Lower lobe of right lung (tissue), 2 donors: ENCODE measurements at places on chromosomes 16 and 17. TPM values are rescaled to one million over a fixed set of nuclear protein-coding genes. Genes with fewer than 3 reads are reported as not detected.
A peak's percentile ranks its signal among the peaks of the same experiment; 100 is the strongest.

KAT8 gene
- 79.1 TPM for total RNA-seq

FGF11 gene
- 1.2 TPM for total RNA-seq

HSD11B2 gene
- total RNA-seq = 2.9 TPM

LRRC37A gene
- 3.3 TPM for total RNA-seq

SLC6A2 gene
- not detected for total RNA-seq

ARRB2 gene
- total RNA-seq = 201 TPM

UTS2R gene
- not detected for total RNA-seq

MSRB1 gene
- 35.1 TPM for total RNA-seq

DLX3 gene
- total RNA-seq = 0.38 TPM

MPP3 gene
- 19.2 TPM for total RNA-seq

DNA sequence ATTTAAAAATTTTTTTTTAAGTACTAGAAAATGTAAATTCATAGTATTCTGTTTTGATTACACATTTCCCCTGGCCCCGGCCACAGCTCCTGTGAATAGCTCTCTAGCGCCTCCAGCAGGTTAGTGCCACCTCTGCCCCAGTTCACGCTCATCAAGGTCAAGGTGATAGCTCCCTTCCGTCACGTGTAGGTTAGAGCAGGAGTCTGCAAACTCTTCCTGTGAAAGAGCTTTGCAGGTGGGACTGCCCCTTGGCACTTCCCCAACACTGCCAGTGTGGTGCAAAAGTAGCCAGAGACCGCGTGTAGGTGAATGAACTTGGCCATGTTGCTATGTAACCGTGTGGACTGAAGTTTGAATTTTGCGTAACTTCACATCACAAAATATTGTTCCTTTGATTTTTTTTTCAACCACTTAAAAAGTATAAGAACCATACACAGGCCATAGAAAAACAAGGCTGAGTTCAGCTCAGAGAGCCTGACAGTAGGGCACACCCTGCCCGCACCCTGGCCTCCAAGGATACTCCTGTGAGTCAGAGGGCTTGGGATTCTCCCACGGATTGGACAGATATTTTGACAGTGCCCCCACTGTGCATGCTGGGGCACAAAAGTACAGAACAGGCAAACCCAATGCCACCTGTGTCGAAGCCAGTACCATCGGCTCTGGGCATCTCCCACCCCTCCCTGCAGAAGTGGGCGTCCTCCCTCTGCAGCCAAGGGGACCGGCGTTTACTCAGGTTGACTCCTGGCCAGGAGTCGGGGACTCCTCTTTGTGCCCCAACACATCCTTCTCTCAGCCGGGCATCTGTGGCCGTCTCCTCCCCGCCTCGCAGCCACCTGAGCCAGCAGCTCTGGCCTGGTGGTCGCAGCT, 92.0 kb upstream of the CHMP6 start:
- peaks cover 18% of the 10 kb centered on the region for H3K36me3 ChIP-seq
- no peaks in the 10 kb centered on the region for H3K27me3 ChIP-seq
- DNase-seq = peak; percentile 69
- H3K27ac ChIP-seq = peak overlapping the region; percentile 56
- H3K4me3 ChIP-seq = no peak overlapping the region

DNA sequence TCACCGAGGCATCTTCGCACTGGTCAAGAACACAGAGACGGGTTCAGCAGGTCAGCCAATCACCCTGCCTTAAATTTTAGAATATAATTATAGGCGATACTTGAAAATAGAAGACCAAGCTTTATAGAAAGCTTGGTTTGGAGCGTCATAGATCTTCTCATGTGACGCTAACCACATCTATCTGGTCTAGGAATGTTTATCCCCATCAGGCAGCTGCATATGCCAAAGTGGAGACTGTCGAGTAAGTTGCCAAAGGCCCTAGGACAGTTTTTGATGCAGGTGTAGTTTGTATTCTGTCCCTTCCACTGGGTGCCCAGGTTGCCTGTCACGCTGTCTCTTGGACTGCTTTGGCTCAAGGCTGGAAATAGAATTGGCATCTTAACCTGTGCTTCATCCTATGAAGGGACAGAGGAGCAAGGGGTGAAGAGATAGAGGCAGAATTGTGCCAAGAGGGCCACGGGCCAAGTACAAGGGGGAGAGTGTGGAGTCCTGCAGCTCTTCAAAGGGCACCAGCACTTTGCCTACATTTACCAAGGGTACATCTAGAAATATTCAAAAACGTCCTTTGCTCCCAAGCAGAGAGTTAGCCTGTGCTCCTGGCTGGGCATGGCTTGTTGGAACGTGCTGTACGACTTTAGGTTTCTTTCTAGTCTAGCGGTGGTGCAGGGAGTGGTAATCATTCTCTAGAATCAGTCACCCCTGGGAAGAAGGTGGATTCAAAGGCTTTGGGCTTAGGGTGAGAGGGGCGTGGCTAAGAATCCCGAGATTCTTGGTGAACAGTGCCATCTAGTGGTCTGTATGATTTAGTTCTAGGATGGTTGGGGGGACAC, 5.3 kb upstream of the WIPI1 start:
- H3K27ac ChIP-seq = no peak overlapping the region

GRCh38 chr16:3745751-3746355, 28.5 kb upstream of the TRAP1 start:
- no peaks in the 10 kb centered on the region for H3K4me1 ChIP-seq
- H3K36me3 ChIP-seq = peaks cover 98% of the 10 kb centered on the region
- DNase-seq = no peak
- H3K4me3 ChIP-seq = no peak overlapping the region
- H3K27ac ChIP-seq = no peak overlapping the region
- no peaks in the 10 kb centered on the region for H3K27me3 ChIP-seq

- H3K27me3 ChIP-seq = peaks cover 62% of the 10 kb centered on the region
- peak overlapping the region; percentile 68 for H3K4me3 ChIP-seq
- H3K4me1 ChIP-seq = peaks cover 37% of the 10 kb centered on the region
- H3K27ac ChIP-seq = peak overlapping the region; percentile 56
- no peaks in the 10 kb centered on the region for H3K36me3 ChIP-seq
- peak; percentile 61 for DNase-seq
These were observed 333 bp upstream of the NOG start for GRCh38 chr17:56593086-56593645.

GRCh38 chr16:85202631-85203461, 90.6 kb upstream of the CIBAR2 start:
- H3K4me3 ChIP-seq = no peak overlapping the region
- H3K36me3 ChIP-seq = no peaks in the 10 kb centered on the region
- peaks cover 5% of the 10 kb centered on the region for H3K27me3 ChIP-seq
- peaks cover 31% of the 10 kb centered on the region for H3K4me1 ChIP-seq

GRCh38 chr17:4721203-4722135, 9.8 kb upstream of the MED11 start:
- peaks cover 43% of the 10 kb centered on the region for H3K36me3 ChIP-seq
- H3K4me3 ChIP-seq = no peak overlapping the region
- DNase-seq = peak; percentile 76
- peaks cover 16% of the 10 kb centered on the region for H3K4me1 ChIP-seq
- H3K27me3 ChIP-seq = no peaks in the 10 kb centered on the region

- peaks cover under 1% of the 10 kb centered on the region for H3K4me1 ChIP-seq
- H3K36me3 ChIP-seq = no peaks in the 10 kb centered on the region
These were observed 56.5 kb downstream of the PIGL start for GRCh38 chr17:16273499-16273898.

DNA sequence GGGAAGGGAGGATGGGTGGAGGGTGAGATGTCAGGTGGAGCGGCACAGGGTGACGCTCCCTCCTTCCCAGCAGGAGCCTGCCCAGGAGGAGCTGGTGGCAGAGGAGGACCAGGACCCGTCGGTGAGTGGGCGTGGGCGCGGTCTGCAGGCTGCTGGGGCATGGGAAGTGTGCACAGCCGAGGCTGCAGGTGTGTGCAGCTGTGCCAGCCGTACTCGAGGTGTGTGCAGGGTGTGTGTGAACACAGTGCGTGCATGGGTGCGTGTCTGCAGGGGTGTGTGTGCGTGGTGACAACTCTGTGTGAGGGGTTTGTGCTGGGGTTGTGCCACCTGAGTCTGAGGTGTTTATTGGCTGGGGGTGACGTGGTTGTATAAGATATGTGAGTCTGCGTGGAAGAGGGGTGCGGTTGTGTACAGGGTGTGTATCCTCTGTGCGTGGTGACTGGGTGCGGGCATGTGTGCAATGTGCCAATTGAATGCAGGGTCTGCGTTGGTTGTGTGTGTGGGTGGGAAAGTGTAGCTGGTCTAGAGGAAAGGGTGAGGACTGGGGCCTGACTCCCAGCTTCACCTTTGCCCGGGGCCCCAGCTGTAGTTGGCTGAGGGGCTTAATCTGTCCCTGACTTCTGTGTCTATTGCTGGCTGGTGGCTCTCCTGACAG, 670 bp downstream of the TNFSF12 start:
- H3K4me1 ChIP-seq = peaks cover 27% of the 10 kb centered on the region
- H3K36me3 ChIP-seq = peaks cover 8% of the 10 kb centered on the region
- H3K4me3 ChIP-seq = peak overlapping the region; percentile 83
- peak overlapping the region; percentile 92 for H3K27ac ChIP-seq
- DNase-seq = peak; percentile 75

- no peaks in the 10 kb centered on the region for H3K36me3 ChIP-seq
- no peak for DNase-seq
- H3K4me1 ChIP-seq = no peaks in the 10 kb centered on the region
- H3K27me3 ChIP-seq = peaks cover 19% of the 10 kb centered on the region
- no peak overlapping the region for H3K4me3 ChIP-seq
- H3K27ac ChIP-seq = no peak overlapping the region
These were observed 211.9 kb downstream of the GSG1L start for GRCh38 chr16:27851586-27851985.
